ENCODE measurements at places on chromosomes 16 and 17. TPM values are rescaled to one million over a fixed set of nuclear protein-coding genes. Genes with fewer than 3 reads are reported as not detected.

Gene REXO5
- total RNA-seq = 13.6 TPM

Gene ZNF423
- total RNA-seq = 0.49 TPM

Gene HEATR9
- not detected for total RNA-seq

Gene NEUROD2
- total RNA-seq = not detected

Gene CIITA
- total RNA-seq = 0.41 TPM

Data from Panc1 (cell line).